Heart right ventricle (tissue), 16 donors: ENCODE measurements at places on chromosomes 3 and 15.

GRCh38 chr3:100766069-100766468 lies 56.8 kb downstream of the TFG start:
- DNase-seq = no peak

GRCh38 chr3:100708644-100708988 lies 678 bp upstream of the TFG start:
- DNase-seq = no peak

DNA sequence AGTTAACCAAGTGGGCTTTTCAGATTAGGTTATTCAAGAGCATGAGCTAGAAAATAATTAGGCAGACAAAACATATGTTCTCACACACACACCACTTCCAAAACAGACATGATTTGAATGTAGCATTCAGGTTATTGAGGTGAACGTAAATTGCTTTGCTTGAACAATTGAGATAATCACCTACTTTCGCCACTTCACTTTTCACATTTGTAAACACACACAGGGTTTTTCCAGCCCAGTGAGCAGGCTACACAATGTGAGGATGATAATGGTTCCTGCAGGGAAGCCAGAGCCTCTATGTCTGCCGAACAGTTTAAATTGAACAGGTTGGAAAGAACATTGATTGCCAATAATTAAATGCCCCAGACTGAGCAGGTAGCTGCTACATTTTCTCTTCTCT lies 560.8 kb downstream of the OCA2 start:
- no peak for DNase-seq

DNA sequence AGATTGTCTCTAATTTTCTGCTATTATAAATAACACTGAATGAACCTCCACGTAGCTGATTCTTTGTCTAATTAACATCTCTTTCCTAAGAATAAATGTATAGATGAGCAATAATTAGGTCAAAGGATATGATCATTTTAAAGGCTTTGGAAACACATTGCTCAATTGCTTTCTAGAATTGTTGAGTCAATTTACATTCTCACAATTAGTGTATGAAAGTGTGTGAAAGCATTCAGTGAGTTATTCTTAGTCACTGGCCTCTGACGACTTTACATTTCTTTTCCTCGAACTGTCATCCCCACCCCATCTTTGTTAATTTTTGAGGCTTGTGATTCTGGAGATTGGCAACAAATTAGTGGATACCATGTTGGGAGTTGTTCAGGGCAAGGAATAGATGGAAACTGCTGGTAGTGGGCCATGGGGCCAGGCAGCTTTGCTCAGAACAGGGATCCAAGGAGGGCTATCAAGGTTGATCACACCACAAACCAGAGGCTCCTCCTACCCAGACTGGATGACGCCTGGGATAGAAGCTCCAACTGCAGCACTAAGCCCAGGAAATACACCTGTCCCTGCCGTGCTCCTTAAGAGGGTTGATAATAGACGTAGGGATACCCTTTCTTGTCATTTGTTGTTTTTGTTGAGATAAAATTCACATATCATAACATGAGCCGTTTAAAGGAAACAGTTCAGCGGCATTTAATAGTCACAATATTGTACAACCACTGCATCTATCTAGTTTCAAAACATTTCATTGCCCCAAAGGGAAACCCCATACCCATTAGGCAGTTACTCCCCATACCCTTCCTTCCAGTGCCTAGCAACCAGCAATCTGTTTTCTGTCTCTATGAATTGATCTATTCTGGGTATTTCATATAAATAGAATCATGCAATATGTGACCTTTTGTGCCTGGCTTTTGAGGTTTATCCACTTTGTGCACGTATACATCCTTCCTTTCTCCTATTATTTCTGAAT lies 27.9 kb downstream of the EIF1B start:
- no peak for DNase-seq

DNA sequence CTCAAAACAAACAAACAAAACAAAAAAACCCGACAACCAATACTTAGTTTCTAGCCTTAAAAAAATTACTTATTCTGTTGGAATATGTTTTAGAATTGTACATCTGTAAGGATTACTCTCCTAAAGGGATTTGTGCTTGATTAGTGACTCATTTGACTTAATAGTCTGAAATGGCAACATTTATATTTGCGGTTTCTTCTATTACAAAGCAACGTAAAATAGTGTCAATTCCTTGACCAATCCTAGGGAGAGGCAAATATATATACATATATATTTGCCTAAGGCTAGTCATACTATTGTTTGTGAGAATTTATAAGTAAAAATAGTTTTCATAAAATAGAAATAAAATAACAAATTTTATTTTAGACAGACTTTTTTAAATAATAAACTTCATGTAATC lies 39.7 kb downstream of the C3orf62 start:
- no peak for DNase-seq

- DNase-seq = no peak
These were observed 50.0 kb upstream of the CORO2B start for GRCh38 chr15:68528626-68529290.

DNA sequence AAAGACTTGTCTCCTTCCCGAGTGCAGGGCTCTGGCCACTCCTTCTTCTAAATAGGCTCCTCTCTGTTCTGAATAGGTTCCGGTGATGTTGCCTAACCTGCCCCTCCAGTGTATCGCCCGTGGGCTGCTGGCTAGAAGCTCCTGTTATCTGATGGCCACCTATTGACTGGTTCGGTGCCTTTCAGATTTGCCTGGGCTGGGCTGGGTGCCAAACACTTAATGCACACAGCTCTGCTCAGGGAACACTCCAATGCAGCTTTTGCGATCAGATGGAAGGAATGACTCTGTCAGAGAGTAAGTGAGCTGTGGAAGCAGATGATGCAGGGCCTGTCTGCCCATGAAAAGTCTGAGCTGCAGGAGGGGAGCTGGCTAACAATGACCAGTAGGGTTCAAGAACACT lies 112.9 kb downstream of the CORO2B start:
- DNase-seq = no peak

GRCh38 chr3:177471733-177472480 lies 274.6 kb upstream of the TBL1XR1 start:
- no peak for DNase-seq

DNA sequence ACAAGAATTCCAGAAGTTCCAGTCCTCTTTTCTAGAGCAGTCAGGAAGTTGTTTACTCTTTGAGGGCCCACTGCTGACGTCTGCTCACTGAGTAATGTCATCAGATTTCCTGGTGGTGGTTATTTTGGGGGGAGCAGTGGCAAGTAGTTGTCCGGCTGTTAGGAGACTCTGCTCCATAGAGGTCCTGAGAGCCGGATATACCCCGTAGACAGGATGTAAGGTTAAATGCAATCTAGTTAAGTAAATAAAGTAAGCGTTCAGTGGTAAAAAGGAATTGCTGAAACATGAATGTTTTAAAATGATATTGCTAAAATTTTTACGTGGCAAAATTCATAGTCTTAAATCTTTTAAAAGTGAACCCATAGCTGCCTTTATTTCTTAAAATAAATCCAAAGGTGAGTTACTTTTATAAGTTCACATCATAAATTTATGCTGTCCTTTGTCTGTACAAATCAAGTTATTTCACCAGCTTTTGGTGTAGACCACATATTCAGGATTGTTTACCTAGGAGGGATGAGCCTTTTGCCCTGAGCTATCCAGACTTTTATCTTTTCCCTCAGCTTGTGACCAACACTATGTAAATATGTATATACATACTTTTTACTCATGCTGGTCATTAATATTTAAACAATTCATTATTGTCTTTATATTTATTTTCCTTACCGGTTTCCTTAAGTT lies 65.8 kb downstream of the PDE8A start:
- DNase-seq = no peak

DNA sequence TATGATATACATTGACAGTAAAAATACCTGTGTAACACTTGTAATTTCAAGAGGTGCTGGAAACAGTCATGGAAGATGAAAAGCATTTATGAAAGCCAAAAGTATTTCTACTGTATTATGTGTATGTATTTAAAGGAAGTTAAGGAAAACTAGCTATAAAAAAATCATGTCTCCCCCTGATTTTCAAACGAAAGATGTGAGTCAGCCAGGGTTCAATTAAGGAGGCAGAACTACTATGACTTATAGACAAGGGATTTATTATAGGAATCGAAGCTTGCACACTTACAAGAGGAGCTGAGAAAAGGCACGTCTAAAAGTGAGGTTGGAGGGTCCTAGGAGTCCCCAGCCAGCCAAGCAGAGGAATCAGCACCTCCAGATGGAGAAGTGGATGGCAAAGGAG lies 119.4 kb downstream of the SUCLG2 start:
- DNase-seq = no peak

DNA sequence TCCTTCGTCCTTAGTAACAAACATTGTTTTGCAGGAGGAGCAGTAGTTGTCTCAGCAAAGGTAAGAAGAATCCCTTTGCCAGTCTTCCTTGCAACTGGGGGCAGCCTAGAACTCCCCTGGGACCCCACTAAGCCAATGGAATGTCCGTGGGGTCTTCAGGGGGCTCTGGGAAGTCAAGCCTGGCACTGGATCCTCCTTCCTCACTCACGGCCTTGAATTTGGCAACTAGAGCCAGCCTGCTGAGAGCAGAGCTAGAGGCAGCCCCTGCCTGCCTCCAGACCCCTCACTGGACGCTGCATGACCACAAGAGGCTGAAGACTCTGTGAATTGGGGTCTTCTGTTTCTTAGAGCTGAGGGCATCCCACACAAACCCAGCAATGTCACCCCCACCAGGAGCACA lies 18.6 kb upstream of the PRR23E start:
- no peak for DNase-seq

DNA sequence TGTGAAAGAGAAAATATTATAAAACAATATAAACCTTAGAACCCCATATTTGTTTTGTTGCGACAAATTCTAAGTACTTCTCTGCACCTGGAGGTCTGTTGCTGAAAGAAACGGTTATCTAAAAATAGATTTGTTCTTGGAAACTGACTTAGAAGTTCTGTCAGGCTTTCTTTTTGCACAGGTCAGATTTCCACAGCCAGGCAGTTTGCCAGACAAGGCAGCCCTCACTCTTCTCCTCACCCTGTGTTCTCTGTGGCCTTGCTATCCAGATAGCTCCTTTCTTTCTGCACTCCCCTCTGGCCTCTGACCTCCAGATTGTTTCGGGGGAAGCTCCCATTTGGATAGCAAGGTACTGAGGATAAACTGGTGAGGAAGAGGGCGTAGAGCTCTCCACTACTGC lies 413.3 kb upstream of the ONECUT1 start:
- DNase-seq = no peak

GRCh38 chr15:28977377-28978010 lies 91.7 kb downstream of the APBA2 start:
- DNase-seq = no peak

- no peak for DNase-seq
These were observed 4.3 kb downstream of the ISL2 start for GRCh38 chr15:76340803-76341365.

DNA sequence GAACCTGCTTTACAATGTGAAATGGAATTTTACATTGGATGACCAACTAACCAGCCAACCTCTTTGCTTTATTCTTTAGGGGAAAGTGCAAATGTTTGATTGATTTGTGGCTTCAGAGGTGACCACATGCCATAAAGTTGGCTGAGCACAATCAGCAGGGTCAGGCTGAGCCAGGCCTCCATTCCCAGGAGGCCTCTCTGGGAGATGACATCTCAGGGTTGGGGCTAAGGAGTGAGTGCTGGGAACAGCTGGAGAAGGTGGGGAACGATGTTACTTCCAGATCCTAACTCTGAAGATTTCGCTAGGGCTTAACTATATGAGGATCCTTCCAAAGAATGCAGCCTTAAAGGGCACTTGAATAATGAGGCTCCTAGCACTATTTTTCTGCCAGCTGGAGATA lies 131.7 kb downstream of the ATP10A start:
- DNase-seq = no peak

- no peak for DNase-seq
These were observed 142.8 kb upstream of the ATP2B2 start for GRCh38 chr3:10648181-10648580.

GRCh38 chr3:101138817-101139216 lies 145.6 kb upstream of the ABI3BP start:
- DNase-seq = no peak

DNA sequence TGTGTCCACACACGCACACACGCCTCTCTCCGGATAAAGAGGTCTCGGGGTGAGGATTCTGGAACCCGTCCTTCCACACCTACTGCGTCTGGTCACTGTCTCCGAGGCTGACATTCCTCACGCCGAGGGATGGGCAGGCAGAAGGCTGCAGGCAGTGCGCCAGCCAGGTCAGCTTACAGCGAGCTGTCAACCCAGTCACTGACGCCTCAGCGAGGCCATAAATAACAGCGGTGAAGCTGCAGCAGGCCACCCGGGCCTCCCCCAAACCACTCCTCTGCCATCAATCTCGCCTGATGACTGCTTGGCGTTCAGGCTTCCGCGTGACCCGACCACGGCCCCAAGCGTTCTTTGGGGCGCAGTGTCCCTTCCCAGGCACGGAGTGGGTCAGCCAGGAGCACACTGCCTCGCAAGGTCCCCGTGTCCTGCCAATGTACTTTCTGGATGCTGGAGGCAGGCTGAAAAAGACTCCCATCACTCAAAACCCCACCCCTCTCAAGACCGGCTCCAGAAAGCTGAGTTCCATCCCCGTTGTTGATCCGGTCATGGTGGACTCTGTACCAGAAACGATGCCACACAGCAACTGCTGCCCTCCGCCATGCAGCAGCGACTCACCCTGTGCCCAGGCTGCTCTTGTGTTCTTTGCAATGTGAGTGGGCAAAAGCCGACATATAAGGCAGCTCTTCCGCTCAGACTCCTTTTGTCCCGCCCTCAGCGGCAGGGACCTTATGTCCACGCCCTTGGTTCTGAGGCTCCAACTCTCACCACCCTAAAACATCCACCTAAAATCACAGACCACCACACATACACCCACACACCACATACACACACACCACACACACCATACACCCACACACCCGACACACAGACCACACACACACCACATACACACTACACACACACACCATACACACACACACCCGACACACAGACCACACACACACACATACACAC lies 27.1 kb downstream of the CPN2 start:
- DNase-seq = peak; percentile 86

- DNase-seq = no peak
These were observed 49.0 kb upstream of the GOLGA8J start for GRCh38 chr15:30033763-30034162.

DNA sequence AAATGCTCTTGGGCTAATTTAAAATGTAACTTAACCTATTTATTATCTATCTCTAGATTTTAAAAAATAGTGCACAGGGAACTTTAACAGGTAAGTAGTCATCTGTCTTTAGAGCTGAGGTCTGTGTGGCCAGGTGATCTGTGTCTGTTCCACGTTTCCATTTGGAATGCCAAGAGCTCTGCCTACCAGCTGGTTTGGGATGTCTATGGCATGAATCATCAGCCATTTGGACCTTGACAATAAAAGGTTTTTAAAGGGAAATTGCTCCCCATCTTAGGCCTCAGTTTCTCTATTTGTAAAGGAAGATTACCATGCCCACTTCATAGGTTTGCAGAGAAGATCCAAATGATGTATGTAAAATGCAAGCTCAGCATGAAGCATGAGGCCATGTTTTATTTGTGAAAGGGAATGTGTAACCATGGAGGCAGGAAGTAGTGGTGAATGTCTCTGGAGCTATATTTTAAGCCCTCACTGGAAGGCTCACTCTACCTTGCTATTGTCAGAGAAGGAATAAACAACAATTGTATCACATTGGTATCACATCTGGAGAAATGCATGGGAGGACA lies 548.1 kb upstream of the LMCD1 start:
- DNase-seq = no peak
